Renal cortex interstitium (tissue), 15 donors: ENCODE measurements at places on chromosomes 3 and 15. TPM values are rescaled to one million over a fixed set of nuclear protein-coding genes. Genes with fewer than 3 reads are reported as not detected.

The RASL12 gene
- polyA plus RNA-seq, result 5.7 TPM

The THSD4 gene
- polyA plus RNA-seq, result 30.2 TPM

The CCDC9B gene
- polyA plus RNA-seq, result 3.5 TPM

The OPA1 gene
- 69.3 TPM for polyA plus RNA-seq

The GOLGA8S gene
- polyA plus RNA-seq, result 0.86 TPM

The DAPK2 gene
- 6.4 TPM for polyA plus RNA-seq

The GOLGA8J gene
- 1.3 TPM for polyA plus RNA-seq

The ANKDD1A gene
- polyA plus RNA-seq, result 6.0 TPM

The POC1A gene
- 10.6 TPM for polyA plus RNA-seq

The ABI3BP gene
- 12.5 TPM for polyA plus RNA-seq

The FSD2 gene
- polyA plus RNA-seq, result 0.35 TPM

The PLA1A gene
- 7.2 TPM for polyA plus RNA-seq

The UNC45A gene
- 71.4 TPM for polyA plus RNA-seq

The TPRG1 gene
- polyA plus RNA-seq, result 0.56 TPM

The ASB14 gene
- 0.68 TPM for polyA plus RNA-seq

The GABRA5 gene
- 0.50 TPM for polyA plus RNA-seq

The GOLGA8G gene
- polyA plus RNA-seq, result 0.06 TPM

The MYO5C gene
- 30.5 TPM for polyA plus RNA-seq

The MASP1 gene
- polyA plus RNA-seq, result 9.7 TPM

The CPNE9 gene
- not detected for polyA plus RNA-seq

The SUCNR1 gene
- polyA plus RNA-seq, result 7.0 TPM
